ENCODE measurements at places on chromosomes 2 and 18.

- no peak for DNase-seq
Measured at GRCh38 chr2:168246483-168247340, 683 bp downstream of the STK39 start.

DNA sequence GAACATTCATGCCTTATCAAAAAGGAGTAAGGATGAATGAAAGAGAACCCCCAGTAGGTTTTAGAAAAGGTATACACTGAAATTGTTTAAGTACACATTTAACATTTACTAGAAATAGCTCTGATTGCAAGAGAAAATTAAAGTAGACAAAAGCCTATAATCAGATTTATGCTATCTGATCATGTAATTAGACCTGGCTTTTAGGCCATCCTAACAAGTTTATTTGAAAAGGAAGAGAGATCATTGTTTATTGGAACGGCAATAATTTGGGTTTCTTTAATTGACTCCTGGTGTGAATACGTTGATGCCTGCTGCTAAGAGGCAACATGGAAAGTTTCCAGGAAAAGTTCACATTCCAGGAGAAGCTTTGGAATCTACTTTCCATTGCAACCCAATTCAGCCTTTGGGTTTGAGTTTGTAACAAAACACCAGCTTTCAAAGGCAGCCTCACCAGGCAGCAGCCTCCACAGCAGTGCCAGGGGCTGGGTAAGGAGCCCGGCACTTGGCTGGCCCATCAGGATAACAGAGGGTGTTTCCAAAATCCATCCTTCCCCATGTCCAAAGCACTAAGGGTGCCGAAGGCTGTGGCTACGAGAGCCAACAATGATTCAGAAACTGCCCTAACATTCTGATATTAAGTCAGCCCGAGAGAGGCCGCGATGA is 18.0 kb downstream of the FZD7 start:
- no peak for DNase-seq

- no peak for DNase-seq
Measured at GRCh38 chr2:22807872-22808271, 577.1 kb upstream of the KLHL29 start.

GRCh38 chr2:141515931-141516330 is 614.9 kb downstream of the LRP1B start:
- DNase-seq, result no peak

DNA sequence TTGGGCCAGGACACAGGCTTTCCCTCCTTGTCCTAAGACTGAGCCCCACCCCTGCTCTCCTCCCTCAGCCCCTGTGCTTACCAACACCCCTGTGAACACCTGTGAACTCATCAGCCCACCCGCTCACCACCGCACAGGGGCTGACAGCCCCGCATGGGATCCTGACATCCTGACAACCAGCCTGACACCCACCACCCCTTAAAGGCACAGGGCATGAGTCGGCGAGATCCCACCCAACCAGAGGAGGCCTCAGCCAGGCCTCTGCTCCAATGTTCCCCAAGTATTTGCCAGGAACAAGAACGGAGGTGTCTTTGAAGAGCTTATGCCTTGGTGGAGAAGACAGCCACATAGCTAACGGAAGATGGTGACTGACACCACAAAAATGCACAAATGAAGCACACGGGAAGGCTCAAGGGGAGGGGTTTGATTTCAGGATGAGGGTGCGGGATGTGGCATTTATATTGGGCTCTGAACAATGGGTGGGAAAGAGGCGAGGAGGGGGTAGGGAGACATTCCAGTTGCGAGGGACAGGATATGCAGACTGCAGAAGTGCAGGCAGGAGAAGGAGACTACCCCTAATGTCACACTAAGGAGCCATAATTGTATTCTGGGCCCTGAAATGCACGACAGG is 11.0 kb downstream of the RAB11FIP5 start:
- no peak for DNase-seq

GRCh38 chr18:57188851-57189557 is 42.1 kb downstream of the BOD1L2 start:
- no peak for DNase-seq

- no peak for DNase-seq
Measured at GRCh38 chr2:41992056-41992642, 55.7 kb upstream of the PKDCC start.

DNA sequence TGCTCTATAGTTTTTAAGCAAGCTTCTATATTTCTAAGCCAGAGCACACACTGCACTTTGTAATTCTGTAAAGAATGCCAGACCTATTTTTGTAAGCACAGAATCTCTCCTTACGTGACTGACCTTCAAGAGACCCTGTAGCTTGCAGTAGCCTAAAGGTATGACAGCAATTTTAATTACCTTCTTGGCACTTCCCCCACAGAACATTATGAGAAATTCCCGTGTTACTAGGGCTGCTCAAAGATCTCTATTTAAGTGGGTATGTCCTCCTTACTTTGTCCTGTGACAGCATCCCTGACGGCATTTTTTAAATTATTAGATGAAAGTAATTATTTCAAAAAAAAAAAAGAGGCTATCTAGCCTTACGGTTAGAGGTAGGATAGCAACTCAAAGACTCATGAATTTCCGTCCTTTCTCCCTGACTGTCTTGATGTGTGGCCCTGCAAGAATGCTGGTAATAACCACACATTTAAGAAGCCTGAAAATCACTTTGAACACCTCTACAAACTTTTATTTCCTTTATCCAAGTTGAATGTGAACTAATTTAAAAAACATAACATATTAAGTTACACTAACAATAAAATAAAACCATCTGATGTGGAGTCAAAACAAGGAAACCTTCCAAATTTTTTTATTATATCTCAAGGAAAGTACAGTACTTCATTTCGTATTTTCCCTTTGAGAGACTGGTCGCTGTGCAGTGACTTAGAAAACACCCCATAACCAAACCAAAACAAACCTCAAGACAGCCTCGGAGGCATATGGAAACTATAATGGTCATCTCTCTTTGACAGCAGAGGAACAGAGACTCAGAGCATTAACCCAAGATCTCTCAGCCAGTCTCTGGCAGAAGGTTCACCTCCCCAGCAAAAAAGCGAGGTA is 54.9 kb downstream of the THUMPD2 start:
- no peak for DNase-seq

GRCh38 chr2:121722479-121722878 is 14.2 kb downstream of the NIFK start:
- no peak for DNase-seq

- DNase-seq, result no peak
Measured at GRCh38 chr2:204982303-204982702, 437.0 kb downstream of the PARD3B start.

- no peak for DNase-seq
Measured at GRCh38 chr2:64753399-64753798, 99.7 kb upstream of the SERTAD2 start.

DNA sequence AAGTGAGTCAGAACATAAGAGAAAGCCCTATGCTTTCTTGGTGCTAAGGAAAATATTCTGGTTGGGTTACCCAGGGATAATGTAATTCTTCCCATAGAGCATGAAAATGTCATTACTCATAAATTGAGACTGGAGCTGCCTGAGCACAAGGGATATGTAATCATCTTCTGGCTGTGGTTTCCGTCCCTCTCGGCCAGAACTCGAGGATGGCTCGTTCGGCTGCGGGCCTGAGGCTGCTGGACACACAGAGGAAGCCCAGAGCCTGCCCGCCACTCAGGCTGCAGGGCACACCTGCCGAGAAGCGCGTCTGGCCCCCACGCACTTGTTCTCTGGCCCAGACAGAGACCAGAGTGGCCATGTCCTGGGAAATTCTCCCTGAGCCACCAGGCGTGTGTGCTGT is 104.9 kb downstream of the ASAP2 start:
- peak; percentile 64 for DNase-seq

GRCh38 chr2:31300309-31300708 is 66.4 kb downstream of the EHD3 start:
- DNase-seq, result no peak

DNA sequence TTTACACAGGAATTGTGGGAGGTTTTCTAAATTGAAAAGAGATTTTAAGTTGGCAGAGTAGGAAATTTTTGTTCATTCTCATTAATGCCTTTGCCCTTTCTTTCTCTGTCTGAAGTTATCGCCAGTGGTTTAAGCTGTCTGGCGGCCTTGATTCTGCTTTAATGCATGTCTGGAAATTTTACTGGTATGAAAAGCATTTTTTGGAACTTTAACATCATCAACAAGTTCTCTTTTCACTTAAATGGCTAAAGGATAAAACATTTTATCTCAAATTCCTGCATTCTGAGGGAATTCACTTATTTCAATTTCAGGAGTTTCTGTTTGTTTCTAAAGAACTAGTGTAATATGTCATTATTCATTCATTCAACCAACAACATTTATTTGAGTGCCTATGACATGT is 233.9 kb upstream of the FOSL2 start:
- no peak for DNase-seq

DNA sequence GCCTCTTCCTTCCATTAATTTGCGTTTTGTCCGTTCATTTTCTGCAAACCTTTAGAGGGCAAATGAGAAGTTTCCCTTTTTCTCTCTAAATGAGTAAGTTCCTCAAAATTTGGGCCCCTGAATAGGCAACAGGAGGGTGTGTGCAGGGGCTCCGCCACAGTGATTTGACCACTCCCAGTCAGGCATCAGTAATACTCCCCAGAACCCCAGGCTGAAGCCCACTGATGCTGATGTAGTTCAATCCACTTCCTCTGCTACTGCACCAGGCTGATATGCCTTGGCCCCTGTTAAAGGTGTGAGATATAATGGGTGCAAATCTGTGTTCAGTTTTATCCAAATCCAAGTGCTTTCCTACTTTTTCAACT is 1150.0 kb downstream of the RPIA start:
- no peak for DNase-seq

DNA sequence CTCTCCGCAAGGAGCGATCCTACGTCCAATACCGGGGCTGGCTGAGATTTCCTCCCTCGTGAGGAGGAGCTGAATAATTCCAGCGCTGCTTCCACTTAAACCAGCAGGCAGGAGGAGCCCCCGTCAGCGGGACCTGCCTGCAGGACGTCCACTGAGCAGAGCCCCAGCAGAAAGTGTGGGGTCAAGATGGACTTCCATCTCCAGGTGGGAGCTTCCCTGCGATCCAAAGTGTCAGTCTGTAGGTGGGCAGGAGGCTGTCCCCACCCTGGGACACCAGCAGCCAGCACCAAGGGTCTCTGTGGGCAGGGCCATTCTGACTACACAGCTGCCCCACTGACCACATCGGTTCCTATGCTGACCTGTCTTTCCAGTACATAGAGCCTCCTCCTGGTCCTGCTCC is 462 bp upstream of the OTOS start:
- DNase-seq, result no peak

DNA sequence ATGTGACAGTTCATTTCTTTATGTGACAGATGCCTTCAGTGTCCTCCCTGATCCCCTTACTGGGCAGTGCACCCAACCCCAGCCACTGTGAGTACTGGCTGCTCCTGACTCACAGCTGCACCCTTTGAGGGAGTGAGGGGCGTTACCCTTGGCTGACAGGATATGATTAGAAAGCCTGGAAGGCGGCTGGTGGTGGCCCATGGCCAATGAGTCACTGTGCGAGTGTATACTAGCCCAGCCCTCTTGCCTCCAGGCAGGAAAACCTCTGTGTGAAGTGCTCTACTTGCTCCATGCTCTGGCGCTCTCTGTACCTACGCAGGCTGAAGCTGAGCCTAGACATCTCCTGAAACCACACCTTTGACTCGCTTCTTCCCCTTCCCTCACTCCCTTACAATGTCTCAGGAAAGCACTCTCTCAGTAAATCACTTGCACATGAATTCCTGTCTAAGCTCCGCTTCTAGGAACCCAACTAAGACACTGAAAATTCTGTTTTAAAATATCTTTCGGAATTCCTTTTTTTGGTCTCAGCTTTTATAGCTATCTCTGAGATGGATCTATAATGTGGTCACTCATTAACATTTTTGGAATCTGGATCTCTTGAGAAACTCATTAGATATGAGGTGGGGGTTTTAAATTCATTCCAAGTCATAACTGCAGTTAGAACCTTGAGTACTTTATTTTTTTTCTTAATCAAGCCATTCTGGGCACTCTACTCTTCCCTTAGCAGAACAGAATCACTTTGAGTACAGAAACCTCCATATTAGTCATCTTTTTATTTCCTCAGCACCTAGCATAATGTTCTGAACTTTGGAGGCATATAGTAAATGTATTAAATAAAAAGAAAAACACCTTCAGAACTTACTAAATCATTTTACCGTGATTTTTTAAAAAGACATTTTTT is 25.3 kb upstream of the STAM2 start:
- DNase-seq, result no peak

- DNase-seq, result no peak
Measured at GRCh38 chr18:32552421-32553030, 81.8 kb upstream of the GAREM1 start.

DNA sequence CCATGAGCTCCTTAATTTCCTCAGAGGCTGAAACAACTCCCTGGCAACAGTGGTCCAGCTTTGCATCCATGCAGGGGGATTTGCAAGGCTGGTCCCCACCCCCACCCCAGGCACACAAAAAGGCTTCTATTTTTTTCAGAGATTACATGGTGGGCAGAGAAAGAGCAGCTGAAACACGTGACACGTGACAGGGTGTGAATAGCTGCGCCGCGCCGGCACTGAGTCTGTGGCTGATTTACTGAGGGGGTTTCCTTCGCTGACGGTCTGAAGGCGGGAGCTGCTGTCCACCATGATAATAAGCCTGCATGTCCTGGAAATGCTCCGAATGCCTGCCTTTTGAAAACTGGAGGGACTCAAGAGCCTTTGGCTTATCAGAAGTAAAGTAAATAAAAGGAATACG is 50.7 kb upstream of the APCDD1 start:
- DNase-seq, result no peak

GRCh38 chr2:107384422-107384821 is 442.3 kb upstream of the RGPD4 start:
- no peak for DNase-seq

DNA sequence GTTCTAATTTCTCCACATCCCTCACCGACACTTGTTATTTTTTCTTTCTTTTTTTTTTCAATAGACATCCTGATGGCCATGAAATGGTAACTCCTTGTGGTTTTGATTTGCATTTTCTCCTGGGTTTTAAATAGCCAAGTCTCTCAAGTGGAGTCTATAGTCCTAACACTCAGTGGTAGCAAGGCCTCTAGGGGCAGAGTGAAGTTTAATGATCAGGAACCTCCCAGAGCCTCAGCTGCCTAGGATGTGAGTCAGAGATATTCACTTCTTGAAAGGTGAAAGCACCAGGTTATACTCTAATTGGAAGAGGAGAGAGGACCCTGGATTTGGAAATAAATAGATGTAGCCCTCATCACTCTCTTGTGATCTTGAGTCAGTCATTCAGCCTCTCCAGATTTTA is 62.7 kb upstream of the CAPN13 start:
- no peak for DNase-seq

Measured in cerebellar nuclear complex (tissue), 1 donor.